ENCODE measurements at places on chromosomes 4 and X.
A peak's percentile ranks its signal among the peaks of the same experiment; 100 is the strongest.

- no peak for DNase-seq
Observed at GRCh38 chrX:17930850-17931249, 69.8 kb upstream of the RAI2 start.

DNA sequence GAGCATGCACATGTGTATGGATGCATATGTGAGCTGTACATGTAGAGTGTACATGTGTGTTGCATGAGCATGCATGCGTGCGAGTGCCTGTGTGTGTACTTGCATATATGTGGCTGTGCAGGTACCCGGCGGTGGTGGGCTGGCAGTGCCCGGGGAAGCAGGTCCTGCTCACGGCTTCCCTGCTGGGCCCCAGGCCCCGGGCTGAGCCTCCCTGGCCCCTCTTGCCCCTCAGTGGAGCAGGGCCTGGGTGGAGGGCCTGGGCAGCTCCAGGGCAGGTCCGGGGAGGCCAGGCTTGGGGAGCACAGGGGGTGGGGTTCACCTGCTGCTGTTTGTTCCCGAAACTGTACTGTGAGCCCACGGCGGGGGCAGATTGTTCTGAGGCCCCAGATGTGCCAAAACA lies 9.4 kb downstream of the NAT8L start:
- DNase-seq = no peak

- no peak for DNase-seq
Observed at GRCh38 chr4:188190461-188190860, 51.2 kb downstream of the TRIML1 start.

- DNase-seq = no peak
Observed at GRCh38 chr4:1032861-1033260, 21.4 kb downstream of the FGFRL1 start.

GRCh38 chr4:40729555-40729954 lies 20.2 kb upstream of the NSUN7 start:
- DNase-seq = no peak

GRCh38 chrX:11908371-11908770 lies 150.3 kb downstream of the MSL3 start:
- peak; percentile 26 for DNase-seq

DNA sequence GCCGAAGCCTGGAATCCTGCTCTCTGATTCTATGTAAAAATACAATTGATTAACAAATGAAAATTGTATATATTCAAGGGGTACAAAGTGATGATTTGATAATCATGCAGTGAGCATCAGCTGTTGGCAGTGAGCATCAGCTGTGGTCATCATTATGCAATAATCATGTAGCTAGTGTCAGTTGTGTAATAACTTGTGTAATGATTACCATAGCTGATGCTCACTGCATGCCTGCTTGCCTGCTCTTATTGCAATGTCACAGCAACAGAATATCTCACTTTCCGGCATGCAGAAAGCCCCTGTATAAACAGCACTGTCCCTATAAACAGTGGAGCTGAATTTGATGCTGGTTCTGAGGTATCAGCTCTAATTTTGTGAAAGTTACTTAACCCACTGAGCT lies 46.8 kb downstream of the SULT1B1 start:
- DNase-seq = peak; percentile 66

DNA sequence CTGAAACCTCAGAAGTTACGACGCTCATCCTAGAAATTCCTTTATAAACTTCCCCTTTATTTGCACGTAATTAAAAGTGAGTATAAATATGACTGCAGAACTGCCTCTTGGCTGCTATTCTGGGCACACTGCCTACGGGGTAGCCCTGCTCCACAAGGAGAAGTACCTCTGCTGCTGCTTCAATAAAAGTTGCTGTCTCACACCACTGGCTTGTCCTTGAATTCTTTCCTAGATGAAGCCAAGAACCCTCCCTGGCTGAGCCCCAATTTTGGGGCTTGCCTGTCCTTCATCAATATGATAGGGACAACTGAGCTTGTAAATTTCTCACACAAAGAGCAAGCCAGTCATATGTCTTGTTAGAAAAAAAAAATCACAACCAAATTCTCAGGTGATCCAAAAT lies 115.8 kb downstream of the VEGFC start:
- peak; percentile 16 for DNase-seq

- peak; percentile 35 for DNase-seq
Observed at GRCh38 chr4:138555584-138555983, 313.4 kb upstream of the SLC7A11 start.

DNA sequence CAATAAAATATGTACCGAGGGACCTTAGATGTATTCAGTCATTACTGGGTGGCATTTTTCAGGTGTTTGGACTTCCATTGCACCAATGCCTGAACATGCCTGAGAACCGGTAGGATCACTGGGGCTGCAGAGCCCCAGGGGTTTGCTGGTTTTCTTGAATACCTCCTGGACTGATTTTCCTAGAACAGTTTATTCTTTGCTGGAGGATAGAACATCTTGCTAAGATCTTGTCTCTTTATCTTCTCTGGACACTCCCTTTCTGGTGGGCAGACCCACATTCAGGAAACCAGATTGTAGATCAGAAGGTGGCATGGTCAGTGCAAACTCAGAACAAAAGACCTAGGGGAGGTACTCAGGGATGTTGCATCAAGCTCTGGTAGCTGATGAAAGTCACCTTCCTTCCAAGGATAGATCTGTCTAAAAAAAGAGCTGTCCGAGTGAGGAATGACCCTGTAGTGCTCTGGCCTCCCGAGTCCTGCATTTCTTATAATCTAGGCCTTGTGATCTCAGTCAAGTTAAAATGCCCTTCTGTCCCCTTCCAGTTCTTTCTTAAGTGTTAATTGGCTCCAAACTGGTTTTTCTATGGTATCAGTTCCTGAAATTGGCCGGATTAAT lies 84.8 kb downstream of the CLDN34 start:
- no peak for DNase-seq

- DNase-seq = no peak
Observed at GRCh38 chr4:76036855-76037254, 985 bp upstream of the CXCL11 start.

DNA sequence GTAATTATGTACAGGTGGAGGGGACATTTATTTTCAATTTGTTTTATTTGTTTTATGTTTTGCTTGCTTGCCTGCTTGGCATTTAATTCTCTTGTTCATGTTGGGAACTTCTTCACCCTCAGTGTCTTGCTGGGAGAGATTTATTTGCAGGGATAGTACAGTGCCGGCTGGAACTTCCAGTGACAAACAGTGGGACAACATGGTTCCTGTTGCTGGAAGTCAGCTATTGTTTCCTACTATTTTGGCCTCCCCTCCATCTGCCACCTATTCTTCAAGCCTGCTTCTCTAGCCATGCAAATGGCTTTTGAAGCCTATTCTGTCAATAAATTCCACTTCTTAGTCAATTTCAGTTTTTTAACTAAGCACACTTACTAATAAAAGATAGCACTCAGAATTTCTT lies 105.4 kb upstream of the BANK1 start:
- no peak for DNase-seq

GRCh38 chr4:26885912-26886274 lies 25.3 kb downstream of the STIM2 start:
- no peak for DNase-seq

DNA sequence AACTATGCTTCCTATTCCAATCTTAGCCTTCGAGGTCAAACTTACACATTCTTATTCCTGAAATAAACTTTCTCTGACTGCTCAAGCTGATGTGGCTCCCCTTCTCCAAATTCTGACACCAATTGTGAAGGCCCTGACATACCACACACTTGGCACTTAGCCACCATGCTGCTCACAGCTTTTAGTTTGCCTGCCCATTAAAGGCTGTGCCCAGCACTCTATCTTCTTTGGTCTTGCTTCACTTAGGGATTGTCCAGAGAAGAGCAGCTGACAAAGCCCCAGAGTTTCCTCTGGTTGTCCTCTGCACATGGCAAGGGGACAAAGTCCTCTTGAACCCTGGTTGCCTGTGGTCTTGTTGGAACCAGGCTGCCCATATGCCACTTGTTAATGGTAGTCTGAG lies 126.1 kb downstream of the ARHGEF9 start:
- DNase-seq = peak; percentile 25

DNA sequence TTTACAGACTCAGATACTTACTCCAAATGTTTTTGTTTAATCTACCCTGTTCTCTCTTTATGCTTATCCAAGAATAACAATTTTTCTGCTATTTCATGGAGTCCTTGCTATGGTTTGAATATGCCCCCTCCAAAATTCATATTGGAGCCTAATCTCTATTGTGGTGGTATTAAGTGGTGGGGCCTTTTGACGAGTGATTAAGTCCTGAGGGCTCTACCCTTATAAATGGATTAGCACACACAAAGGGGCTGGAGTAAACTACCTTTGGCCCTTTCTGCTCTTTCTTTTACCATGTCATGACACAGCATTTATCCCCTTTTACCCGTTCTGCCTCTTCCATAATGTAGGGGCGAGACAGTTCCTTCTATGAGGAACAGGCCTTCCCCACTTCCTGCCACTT lies 285.5 kb downstream of the GASK1B start:
- no peak for DNase-seq

DNA sequence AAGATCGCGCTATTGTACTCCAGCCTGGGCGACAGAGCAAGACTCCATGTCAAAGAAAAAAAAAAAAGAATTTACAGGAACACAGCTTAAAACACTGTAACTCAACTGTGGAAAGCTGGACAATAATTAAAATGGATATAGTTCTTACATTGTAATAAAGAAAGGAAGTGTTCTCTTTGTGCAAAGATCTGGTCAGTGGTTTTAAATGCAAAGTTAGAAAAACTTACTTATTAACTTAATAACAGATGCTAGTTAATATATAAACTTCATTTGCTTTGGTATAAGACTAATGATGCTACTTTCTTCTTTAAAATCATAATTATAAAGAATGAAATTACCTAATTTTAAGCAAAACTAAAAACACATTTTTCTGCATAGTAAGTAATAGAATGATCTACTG lies 2024.1 kb upstream of the TENM3 start:
- DNase-seq = no peak

Measured in GM23248 (cell line).